Thyroid gland (tissue), 4 donors: ENCODE measurements at places on chromosomes 5 and 9. TPM values are rescaled to one million over a fixed set of nuclear protein-coding genes. Genes with fewer than 3 reads are reported as not detected.

GRCh38 chr5:162870966-162871365 lies 566.4 kb upstream of the CCNG1 start:
- no peak for DNase-seq

- DNase-seq, result no peak
Observed at GRCh38 chr5:172127581-172127980, 60.4 kb downstream of the STK10 start.

DNA sequence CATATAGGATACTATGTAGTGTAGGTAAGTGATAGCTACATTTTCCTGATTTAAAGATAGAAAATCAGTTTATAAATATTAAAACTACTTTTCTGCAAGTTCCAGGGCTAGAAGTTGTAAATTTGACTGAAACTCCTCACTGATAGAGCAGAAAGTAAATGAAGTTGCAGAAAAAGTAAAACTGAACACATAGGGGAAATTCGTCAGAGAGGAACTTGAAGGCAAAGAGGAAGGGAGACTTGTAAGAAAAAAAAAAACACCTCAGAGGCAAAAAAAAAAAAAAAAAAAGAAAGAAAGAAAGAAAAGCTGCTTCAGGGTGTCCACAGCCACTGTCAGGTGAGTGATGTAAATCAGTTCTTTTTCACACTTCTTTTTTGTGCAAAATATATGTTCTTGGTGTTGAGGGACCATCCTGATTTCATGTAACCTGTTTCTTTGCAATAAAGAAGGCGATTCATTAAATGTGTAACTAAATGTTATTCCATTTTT lies 336.2 kb upstream of the ZNF462 start:
- DNase-seq, result no peak

DNA sequence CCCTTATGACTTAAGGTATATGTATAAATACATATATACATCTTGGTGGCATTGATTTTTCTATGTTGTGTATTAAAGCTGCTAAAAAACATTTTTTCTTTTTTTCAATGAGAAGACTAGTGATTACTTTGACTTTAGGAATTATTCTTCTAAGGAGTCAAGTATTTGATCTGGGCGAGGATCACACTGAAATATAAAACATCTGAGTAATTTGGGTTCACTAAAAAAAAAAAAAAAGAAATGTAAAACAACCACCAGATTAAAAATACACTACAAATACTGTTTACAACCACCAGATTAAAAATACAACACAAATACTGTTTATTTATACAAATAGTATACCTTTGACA lies 9.0 kb downstream of the UBAP1 start:
- DNase-seq, result no peak

GRCh38 chr9:98045234-98046179 lies 11.0 kb upstream of the NANS start:
- no peak for DNase-seq

DNA sequence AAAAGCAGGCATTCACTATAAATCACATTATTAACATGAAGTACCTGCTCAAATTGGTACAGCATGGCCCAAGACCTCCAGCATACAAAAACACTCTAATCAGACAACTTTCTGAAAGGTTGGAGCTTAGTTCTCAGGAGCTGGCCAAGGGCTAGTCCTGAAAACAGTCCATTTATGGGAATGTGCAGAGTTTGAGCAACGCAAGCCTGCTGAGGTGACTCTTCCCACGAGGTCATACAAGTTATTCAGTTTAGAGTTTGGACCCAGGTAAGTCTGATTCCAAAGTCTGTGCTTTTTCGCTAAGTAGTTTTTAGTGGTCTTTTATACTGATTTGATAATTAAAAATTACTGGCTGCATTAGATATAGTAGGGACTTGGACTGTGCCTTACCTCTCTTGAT lies 52.6 kb downstream of the AP3S1 start:
- DNase-seq, result no peak

GRCh38 chr9:120724757-120725400 lies 10.6 kb upstream of the MEGF9 start:
- peak; percentile 17 for DNase-seq

GRCh38 chr9:21357479-21358460 lies 7.1 kb upstream of the IFNA6 start:
- no peak for DNase-seq

DNA sequence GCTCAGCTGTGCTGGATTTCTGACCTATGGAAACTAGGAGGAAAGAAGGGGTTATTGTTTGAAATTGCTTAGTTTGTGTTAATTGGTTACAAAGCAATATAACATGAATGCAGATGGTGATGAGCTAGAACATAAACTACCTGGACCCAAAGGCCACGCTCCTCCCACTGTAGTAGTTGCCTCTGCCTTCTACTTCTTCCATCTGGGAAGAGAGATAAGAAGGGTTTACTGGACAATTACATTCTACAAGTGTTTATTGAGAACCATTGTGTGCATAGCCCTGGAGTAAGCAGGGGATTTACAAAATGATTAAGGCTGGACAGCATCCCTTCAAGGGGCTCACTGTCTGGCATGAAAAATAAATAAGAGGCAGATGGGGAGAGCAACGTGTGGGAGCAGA lies 355.3 kb upstream of the TRPC7 start:
- no peak for DNase-seq

- no peak for DNase-seq
Observed at GRCh38 chr9:1335174-1335573, 285.0 kb downstream of the DMRT2 start.

- DNase-seq, result no peak
Observed at GRCh38 chr5:88834499-88834898, 48.5 kb downstream of the MEF2C start.

DNA sequence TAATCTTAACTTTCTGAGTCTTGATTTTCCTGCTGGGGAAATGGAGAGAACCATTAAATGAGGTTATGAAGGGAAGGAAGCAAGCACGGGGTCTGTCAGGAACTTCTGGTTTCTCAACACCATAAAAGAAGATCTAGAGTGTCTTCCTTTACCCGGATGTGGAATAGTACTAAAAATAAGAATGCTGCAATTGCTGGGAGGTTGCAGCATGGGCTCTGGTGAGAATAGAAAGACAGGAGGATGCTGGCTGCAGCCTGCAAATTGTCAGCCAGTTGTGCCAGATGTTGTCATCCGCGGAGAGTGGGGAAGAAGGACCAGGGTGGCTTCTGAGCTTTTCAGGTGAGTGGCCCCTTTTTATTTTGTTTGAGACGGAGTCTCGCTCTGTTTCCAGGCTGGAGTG lies 69.3 kb upstream of the STC2 start:
- DNase-seq, result no peak

DNA sequence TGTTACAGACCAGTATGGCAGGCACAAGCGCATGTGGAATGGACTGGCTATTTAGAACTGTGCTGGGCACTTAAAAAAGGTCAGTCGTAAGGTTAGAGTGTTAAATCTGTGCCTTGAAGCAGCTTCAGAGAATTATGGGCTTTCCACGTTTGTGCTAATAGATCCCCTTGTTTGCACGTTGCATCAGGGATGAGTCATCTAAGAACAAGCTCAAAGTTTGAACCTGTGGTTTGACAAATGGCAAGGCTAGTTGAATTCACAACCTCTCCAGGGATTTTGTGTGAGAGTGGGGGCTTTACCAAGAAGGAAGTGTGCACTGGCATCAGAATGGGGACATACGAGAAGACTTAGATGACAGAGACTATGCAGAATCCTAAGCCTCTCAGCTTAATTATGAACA lies 249.6 kb downstream of the IRX1 start:
- no peak for DNase-seq

DNA sequence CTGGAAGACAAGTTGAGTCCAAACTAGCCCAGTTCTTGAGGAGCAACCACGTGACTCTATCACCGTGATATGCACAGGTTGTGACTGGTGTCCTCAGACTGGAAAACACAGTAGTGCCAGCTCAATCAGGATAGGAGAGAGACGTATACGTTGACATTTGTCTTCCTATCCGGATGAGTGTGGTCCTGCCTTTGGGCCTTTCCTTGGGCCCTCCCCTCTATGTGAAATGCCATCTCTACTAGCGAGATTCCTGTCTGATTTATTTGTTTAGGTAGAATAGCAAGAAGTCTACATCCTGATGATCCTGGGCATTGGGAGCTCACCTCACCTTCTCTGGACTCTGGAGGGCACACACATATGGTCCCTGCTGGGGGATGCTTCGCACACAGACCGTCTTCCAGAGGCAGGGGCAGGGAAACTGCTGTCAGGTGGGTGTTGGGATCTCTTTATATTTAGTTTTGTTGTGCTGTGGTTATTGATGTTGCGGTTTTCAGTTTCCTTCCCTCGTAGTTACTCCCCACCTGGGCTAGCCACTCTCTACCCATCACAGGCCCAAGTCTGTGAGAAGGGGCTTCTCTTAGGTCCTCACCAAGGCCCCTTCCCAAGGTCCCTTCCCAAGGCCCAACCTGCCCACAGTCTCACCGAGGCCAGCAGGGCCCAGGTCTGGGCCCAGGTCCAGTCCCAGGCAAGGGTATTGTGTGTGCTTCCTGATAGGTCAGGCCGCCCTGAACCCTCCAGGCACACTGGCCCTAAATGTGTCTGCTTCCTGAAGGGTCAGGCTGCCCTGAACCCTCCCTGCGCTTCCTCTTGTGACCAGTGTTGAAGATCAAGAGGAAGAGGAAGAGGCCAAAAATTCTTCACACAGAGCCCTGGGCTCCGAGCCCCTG lies 19.0 kb upstream of the SPINK4 start:
- DNase-seq, result no peak

- no peak for DNase-seq
Observed at GRCh38 chr9:135164036-135164435, 76.6 kb downstream of the OLFM1 start.

GRCh38 chr9:121696930-121697329 lies 45.5 kb downstream of the DAB2IP start:
- DNase-seq, result no peak

GRCh38 chr9:128285033-128285784 lies 9.1 kb downstream of the SWI5 start:
- DNase-seq, result peak; percentile 87

DNA sequence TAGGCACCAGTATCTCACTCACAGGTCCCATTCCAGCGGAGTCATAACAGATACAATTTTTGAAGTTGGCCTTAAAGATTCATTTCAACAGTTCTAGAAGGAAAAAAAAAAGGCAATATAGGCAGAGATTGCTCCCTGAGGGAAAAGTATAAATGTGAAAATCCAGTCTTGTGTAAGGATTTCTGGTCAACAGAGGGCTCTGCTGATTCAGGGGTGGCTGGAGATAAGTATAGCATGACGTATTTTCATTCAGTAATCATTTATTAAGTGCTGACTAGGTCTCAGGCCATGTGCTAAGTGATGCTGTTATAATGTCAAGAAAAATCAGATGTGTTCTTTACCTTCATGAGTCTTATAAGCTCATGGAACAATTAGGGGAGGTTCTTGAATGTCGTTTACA lies 377.3 kb upstream of the MEF2C start:
- DNase-seq, result no peak

DNA sequence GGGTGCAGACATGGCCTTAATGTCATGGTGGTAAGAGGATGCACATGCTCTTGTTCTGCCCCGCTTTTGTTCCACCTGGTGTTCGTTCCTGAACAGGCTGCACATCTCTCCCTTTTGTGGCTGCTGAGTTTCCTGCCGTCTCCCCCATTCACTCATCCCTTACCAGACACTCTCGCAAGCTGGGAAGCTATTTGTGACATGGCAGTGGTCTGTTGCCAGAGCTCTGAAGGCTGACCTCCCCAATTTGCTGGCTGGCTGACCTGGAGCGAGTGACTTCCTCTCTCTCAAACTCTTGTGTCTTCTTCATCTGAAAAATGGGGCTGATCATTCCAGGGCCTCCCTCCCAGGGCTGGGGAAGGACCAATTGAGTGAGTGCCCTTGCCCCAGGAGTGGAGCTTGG lies 35.9 kb downstream of the HRH2 start:
- DNase-seq, result no peak

DNA sequence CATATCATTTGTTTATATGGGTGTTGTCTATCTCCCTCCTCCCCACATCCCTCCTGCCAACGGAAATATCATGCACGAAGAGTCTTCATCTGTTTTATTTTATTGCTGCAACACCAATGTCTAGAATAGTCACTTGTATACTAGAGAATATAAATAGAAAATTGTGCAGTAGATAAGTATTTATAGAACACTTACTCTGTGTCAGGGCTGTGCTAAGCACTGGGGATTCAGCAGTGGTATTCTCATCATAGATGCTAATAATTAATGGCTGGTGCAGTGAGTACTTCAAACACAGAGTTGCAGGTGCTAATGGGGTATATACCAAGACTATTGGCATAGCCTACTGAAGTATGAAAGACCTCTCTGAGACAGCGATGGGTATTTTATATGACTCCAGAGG lies 353.5 kb upstream of the CDH6 start:
- no peak for DNase-seq

GRCh38 chr5:171668097-171668412 lies 117.6 kb upstream of the SMIM23 start:
- no peak for DNase-seq

- DNase-seq, result no peak
Observed at GRCh38 chr5:150156540-150156939, 895 bp upstream of the PDGFRB start.

DNA sequence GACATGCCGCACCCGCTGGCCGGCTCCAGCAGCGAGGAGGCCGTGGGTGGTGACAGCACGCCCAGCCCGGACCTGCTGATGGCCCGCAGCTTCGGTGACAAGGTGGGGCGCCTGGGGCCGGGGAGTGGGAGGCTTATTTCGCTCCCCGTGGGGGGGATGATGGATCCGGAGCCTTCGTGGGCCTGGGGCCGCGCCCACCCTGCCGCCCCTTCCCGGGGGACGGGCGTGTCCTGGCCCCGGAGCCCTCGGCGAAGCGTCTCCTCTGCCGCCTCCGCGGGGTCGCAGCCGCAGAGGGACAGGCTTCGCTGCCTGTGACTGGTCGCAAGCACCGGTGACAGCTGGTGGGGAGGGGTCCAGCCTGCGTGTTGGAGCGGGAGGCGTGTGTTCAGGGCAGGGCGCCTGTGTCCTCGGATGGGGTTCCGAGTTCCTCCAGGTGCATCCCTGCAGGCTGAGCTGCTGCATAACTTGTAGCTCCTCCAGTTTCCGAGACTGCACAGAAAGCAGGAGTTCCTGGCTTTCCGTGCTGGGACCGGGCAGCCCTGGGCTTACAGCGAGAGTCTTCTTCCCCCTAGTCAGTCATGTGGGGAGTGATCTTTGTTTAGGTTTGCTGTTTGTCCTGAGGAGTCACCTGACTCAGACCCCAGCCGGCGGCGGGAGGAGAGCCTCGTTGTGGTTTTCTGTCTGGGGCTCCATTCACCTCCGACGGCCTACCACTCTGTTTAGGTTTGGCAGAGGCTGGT lies 666 bp downstream of the SNX30 start:
- peak; percentile 40 for DNase-seq

Gene FGF1
- 0.81 TPM for total RNA-seq

Gene JAKMIP2
- 0.75 TPM for total RNA-seq

Gene SPINK6
- not detected for total RNA-seq

Gene SEMA6A
- 32.6 TPM for total RNA-seq

Gene MELK
- total RNA-seq, result 0.44 TPM

Gene PRDM9
- not detected for total RNA-seq

Gene NR5A1
- not detected for total RNA-seq

Gene LHX3
- total RNA-seq, result not detected

Gene RHOBTB3
- 58.7 TPM for total RNA-seq

Gene SLCO6A1
- total RNA-seq, result not detected
